ENCODE measurements at places on chromosomes 11 and 22. TPM values are rescaled to one million over a fixed set of nuclear protein-coding genes. Genes with fewer than 3 reads are reported as not detected.
A peak's percentile ranks its signal among the peaks of the same experiment; 100 is the strongest.

The GAL gene
- total RNA-seq = not detected

DNA sequence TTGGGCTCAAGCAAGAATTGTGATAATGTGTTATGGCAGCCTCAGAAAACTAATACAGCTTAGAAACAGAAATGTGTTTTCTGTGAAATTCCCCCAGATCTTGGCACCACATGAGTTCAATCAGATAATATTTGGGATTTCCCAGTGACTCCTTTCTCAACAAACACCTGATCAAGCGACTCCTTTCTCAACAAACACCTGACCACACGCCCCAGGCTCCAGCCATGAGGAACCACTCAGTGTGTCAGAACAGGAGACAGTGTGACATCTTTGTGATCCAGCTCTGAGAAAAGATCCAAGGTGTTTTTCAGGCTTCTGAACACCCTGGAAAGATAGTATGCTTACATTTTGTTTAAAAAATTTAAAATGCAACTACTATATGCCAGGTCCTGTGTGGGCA, 1.9 kb upstream of the UVRAG start:
- H3K36me3 ChIP-seq = peaks cover 2% of the 10 kb centered on the region
- DNase-seq = no peak
- H3K4me3 ChIP-seq = no peak overlapping the region
- H3K27me3 ChIP-seq = no peaks in the 10 kb centered on the region

GRCh38 chr22:33477120-33478111, 419.2 kb upstream of the SYN3 start:
- H3K27me3 ChIP-seq = no peaks in the 10 kb centered on the region
- DNase-seq = no peak
- no peaks in the 10 kb centered on the region for H3K36me3 ChIP-seq
- H3K4me1 ChIP-seq = no peaks in the 10 kb centered on the region

DNA sequence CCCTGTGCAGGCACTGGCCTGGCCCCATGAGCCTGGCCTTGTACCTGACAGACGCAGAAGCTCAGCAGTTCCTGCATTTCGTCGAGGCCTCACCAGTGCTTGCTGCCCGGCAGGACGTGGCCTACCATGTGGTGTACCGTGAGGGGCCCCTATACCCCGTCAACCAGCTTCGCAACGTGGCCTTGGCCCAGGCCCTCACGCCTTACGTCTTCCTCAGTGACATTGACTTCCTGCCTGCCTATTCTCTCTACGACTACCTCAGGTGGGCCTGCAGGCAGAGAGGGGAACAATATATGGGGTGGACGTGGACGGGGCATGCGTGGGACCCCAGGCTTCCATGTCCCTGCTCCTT, 4.9 kb downstream of the LARGE2 start:
- H3K4me1 ChIP-seq = peaks cover 32% of the 10 kb centered on the region
- peaks cover 3% of the 10 kb centered on the region for H3K36me3 ChIP-seq
- no peak for DNase-seq
- no peak overlapping the region for H3K4me3 ChIP-seq

- H3K27me3 ChIP-seq = no peaks in the 10 kb centered on the region
- no peak overlapping the region for H3K4me3 ChIP-seq
- peaks cover 15% of the 10 kb centered on the region for H3K4me1 ChIP-seq
- no peak for DNase-seq
These were observed 34.7 kb downstream of the ALG9 start for GRCh38 chr11:111836721-111837120.

GRCh38 chr22:26587991-26588613, 1.8 kb downstream of the TPST2 start:
- peak overlapping the region; percentile 54 for H3K27ac ChIP-seq
- H3K27me3 ChIP-seq = no peaks in the 10 kb centered on the region
- no peak for DNase-seq
- H3K4me3 ChIP-seq = peak overlapping the region; percentile 84

- no peaks in the 10 kb centered on the region for H3K27me3 ChIP-seq
- DNase-seq = no peak
- no peaks in the 10 kb centered on the region for H3K4me1 ChIP-seq
- H3K4me3 ChIP-seq = no peak overlapping the region
- H3K27ac ChIP-seq = no peak overlapping the region
- H3K36me3 ChIP-seq = peaks cover 13% of the 10 kb centered on the region
These were observed 251.6 kb downstream of the TBC1D22A start for GRCh38 chr22:47013861-47014635.

- no peaks in the 10 kb centered on the region for H3K36me3 ChIP-seq
- H3K27ac ChIP-seq = no peak overlapping the region
- no peaks in the 10 kb centered on the region for H3K27me3 ChIP-seq
- DNase-seq = peak; percentile 3
- H3K4me3 ChIP-seq = no peak overlapping the region
- no peaks in the 10 kb centered on the region for H3K4me1 ChIP-seq
These were observed 60.8 kb downstream of the OTOG start for GRCh38 chr11:17607591-17608570.

The SLC22A6 gene
- not detected for total RNA-seq

DNA sequence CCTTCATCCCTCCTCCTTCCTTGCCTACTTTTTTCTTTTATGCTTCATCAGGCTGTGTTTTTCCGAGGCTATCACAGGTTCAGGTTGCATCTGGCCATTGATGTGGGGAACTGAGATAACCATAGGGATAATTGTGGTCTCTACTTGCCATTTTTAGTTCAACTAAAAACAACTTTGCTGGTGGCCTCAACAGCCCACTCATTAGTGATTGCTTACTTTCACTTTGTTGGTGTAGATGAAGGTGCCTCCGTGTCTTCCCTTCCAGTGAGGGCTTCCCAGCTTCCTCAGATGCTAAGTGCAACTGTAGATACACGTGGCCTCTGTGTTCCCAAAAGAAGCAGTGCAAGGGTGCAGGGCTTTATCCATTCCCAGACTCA, 35.0 kb downstream of the KCNJ1 start:
- no peaks in the 10 kb centered on the region for H3K27me3 ChIP-seq
- no peak for DNase-seq
- H3K27ac ChIP-seq = no peak overlapping the region
- H3K36me3 ChIP-seq = peaks cover 1% of the 10 kb centered on the region
- H3K4me1 ChIP-seq = peaks cover 32% of the 10 kb centered on the region

DNA sequence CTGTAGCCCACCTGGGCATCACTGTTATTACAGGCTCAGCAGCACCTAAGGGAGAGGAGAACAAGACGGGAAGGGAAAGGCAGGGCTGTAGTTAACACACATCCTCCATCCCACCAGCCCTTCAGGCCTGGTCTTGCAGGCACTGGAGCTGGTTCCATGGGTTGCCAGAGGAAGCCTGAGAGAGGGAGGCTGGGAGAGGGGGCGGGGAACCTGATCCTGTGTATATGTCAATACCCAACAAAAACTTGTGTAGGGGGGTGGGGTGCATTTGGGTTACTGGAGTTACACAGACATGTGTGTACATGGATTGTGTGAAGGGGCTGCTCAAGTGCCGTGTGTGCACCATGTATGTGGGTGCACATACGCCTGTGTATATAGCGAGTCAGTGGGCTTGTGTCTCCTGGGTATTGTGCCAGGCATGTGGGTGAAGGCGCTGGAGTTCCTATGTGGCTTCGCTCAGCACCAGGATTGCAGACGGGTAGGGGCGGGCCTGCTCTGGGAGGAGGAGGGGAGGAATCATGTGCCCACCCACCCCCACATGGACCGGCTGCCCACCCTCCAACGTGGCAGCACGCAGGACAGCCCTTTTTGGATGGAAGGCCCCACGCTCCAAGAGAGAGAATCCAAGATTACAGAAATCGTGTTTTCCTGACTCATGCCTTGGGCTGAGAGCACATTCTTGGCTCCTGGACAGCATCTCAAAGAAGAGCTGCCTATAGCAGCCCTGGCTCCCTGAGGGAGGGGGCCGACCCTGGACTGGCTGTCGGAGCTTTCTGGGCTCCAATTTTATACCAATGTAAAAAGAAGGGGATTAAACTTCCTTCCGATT, 4.2 kb upstream of the SERPINH1 start:
- no peak for DNase-seq
- H3K4me3 ChIP-seq = no peak overlapping the region
- peaks cover 2% of the 10 kb centered on the region for H3K27me3 ChIP-seq
- H3K4me1 ChIP-seq = peaks cover 23% of the 10 kb centered on the region
- no peaks in the 10 kb centered on the region for H3K36me3 ChIP-seq

DNA sequence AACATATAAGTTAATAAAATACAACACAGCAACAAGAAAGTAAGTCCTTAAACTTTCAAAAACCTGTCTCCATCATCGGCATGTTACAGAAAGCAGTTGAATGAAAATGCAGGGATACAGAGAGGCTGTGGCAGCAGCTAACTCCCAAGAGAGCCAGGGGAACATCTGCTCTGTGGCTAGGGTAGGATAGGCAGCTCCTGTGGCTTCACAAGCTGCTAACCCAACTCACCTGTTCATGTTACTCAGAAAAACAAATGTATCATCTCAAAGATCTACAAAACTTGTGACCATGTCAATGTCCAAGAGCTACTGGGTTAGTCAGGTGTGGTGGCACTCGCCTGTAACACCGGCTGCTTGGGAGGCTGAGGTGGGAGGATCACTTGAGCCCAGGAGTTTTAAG, 15.2 kb upstream of the PLAAT3 start:
- DNase-seq = no peak
- H3K27ac ChIP-seq = no peak overlapping the region
- no peaks in the 10 kb centered on the region for H3K27me3 ChIP-seq
- H3K4me3 ChIP-seq = no peak overlapping the region
- H3K36me3 ChIP-seq = peaks cover 37% of the 10 kb centered on the region

GRCh38 chr11:120125024-120125423, 12.9 kb downstream of the TRIM29 start:
- no peak for DNase-seq
- H3K4me1 ChIP-seq = no peaks in the 10 kb centered on the region
- no peak overlapping the region for H3K4me3 ChIP-seq
- no peak overlapping the region for H3K27ac ChIP-seq

The LTBP3 gene
- total RNA-seq = 92.5 TPM

- no peak overlapping the region for H3K27ac ChIP-seq
- peaks cover 2% of the 10 kb centered on the region for H3K4me1 ChIP-seq
- no peak for DNase-seq
These were observed 48.8 kb downstream of the CLTCL1 start for GRCh38 chr22:19242699-19243098.

DNA sequence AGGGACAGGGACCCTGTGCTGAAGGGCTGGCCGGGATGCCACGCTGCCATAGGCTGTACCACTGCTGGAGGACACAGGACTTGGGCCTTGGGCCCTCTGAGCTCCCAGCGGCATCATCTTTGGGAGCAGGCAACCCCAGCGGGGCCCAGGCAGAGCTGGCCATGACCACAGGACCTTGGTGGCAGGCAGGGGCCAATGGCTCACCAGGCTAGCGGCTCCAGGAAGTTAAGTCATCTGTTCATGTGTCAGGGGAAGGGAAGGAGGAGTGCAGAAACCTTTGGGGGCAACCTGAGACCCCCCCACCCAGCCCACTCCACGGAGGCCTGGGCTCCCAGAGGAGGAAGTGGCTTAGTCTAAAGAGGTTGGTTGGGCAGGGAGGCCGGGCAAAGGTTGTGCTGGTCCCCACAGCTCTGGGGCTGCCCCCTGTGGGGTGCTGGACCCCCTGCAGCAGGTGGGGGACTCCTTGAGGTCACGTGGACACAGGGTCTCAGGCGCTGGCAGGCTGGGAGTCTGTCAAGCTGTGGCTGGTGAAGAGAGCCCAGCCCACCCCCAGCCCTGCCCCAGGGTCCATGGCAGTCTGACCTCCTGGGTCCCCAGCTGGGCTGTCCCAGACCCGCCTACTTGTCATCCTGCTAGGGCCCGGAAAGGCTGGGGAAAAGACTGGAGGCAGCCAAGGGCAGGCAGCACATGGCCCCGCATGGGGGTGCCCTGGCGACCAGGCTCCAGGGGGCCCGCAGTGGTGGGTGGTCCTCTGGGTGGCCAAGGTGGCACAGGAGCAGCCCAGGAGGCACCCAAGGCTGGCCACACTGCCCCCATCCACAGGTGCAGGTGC, 184.3 kb downstream of the IGLL1 start:
- DNase-seq = no peak
- H3K27me3 ChIP-seq = no peaks in the 10 kb centered on the region
- no peaks in the 10 kb centered on the region for H3K36me3 ChIP-seq
- H3K27ac ChIP-seq = no peak overlapping the region
- no peaks in the 10 kb centered on the region for H3K4me1 ChIP-seq
- no peak overlapping the region for H3K4me3 ChIP-seq

DNA sequence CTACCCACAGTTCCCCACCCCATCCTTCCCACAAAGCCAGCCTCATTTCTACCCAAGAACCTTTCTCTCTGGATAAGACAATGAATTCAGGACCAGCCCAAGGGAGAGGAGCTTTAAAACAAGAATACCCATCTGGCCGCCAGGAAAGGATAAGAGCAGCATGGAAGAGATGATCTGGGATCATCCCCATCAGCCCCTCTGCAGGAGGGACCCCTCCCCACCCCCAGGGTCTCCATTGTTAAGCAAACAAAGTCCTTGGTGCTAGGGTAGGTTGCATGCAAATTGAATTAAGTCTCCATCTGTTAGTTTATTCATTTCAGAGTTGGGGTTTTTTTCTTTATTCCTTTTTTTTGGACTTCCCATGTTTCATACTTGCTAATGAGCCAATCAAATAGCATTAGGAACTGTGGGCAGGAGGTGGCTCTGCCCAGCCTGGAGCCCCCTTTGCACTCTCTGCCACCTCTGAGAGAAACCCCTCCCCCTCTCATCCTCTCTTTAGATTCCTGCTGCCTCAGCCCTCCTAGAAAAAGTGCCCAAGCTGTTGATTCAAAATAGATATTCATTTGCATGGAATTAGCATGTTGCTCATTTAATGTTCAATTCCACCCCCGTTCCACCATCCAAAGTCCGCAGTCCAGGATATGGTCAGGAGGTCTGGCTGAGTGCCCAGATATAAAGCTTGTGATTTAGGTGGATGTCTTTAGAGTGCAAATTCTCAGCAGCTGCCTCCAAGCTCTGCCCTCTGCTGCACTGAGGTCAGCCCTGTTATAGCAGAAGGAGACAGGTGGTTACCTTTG, 138.5 kb upstream of the NCAM1 start:
- H3K4me3 ChIP-seq = no peak overlapping the region
- no peaks in the 10 kb centered on the region for H3K27me3 ChIP-seq
- no peak overlapping the region for H3K27ac ChIP-seq

DNA sequence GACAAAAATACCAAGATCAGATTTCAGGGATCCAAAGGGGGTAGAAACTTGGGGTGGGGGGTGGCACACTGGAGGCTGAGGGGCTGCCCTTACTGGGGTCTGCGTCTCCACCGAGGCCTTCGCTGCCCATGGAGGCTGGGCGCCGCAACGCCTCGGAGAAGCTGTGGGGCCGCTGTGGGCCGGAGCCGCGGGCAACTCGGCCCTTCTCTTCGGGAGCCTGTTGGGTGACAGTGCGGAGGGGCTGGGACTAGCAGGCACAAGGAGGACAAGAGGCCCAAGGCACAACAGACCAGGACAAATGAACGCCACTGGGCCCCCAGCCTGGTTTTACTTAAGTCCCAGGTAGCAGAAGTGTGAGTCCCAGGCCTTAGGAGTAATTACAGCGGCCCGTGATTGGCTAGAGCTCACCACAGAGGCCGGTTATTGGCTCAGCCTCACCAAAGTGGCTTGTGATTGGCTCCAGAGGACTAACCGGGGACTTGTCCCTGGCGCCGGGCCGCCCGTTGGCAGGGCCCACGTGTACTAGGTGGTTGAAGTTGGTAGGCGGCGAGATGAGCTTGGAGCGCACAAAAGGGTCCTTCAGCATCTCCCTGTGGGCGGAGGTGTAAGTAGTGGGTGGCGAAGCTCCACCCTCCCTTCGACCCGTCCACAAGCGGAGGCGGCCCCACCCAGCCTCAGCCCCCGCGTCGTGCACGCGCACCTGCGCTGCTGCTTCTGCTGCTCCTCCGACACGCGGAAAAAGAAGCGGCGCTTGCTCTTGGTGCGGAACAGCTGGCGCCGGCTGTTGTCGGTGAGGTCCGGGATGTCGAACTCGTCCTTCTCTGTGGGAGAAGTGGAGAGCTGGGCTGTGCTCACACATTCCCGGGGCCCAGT, 16.5 kb upstream of the MEN1 start:
- no peaks in the 10 kb centered on the region for H3K36me3 ChIP-seq
- no peak for DNase-seq
- H3K4me1 ChIP-seq = no peaks in the 10 kb centered on the region
- H3K4me3 ChIP-seq = no peak overlapping the region
- no peaks in the 10 kb centered on the region for H3K27me3 ChIP-seq
- no peak overlapping the region for H3K27ac ChIP-seq
